ENCODE measurements at places on chromosomes 5 and 9. TPM values are rescaled to one million over a fixed set of nuclear protein-coding genes. Genes with fewer than 3 reads are reported as not detected.

Gene KIAA1191
- total RNA-seq, result 53.1 TPM

Gene PFN3
- not detected for total RNA-seq

DNA sequence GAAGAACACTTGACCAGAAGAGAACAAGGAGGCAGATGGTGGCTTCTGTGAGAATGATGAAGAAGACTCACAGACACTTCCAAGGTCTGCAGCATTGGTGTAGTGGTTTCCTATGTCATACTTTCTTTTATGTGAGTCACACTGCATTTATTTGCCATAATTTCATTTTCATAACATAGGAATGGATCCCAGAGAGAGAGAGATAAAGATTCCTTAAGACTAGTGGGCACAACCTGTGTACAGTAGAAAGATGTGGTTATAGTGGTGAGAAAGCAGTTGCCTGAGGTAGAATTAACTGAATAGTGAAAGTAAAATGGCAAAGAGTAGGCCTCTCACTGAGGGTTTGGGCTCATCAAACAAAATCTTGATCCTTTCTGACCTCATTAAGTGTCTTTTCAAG, 7.6 kb upstream of the CCDC152 start:
- DNase-seq, result no peak

DNA sequence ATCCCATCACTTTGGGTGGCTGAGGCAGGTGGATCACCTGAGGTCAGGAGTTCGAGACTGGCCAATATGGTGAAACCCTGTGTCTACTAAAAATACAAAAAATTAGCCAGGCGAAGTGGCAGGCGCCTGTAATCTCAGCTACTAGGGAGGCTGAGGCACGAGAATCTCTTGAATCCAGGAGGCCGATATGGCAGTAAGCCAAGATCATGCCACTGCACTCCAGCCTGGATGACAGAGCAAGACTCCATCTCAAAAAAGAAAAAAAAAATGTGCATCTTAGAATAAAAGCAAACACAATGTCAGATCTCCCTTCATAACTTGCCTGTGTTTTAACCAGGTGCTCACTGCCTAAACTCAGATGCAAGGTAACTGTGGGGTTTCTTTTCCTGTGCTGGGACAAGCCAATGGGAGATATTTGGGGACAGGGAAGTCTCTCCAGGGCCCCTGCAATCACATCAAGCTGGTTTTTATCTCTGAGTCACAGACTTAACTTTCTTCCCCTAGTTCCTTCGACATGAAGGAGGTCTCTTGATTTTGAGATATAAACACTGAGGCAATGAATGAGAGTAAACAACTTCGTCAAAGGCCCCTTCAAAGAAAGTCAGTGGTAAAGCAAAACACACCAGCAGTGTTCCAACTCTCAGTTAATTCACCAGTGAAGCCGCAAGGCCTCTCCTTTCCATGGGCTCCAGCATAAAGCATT, 99.1 kb downstream of the SNX18 start:
- no peak for DNase-seq

Gene SNX24
- 1.8 TPM for total RNA-seq

- no peak for DNase-seq
Measured at GRCh38 chr5:78647838-78648358, 674 bp downstream of the LHFPL2 start.

Gene BHMT
- total RNA-seq, result not detected

GRCh38 chr5:67809589-67809988, 406.0 kb upstream of the PIK3R1 start:
- no peak for DNase-seq

DNA sequence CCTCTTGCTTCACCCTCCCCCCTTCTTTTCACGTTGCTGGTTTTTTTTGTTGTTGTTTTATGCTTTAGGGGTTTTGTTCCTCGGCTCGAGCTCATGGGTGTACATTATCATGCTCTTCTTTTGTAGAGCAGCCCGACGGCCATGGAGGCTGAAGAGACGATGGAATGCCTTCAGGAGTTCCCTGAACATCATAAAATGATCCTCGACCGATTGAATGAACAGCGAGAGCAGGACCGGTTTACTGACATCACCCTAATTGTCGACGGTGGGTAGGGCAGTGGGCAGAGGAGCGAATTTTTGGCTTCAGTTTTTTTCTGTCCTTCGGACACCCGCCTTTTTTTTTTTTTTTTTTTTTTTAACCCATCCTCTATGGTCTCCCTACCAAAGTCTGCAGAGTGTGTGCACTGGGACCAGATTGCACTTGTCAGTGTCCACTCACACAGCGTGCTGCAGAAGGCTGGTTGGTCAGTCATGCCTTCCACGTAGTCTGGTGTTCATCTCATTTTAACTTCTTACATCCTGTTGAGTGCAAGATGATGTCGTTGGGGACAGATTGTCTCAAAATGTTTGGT, 1.3 kb downstream of the ZNF131 start:
- no peak for DNase-seq

- no peak for DNase-seq
Measured at GRCh38 chr5:119913425-119913824, 284.1 kb downstream of the FAM170A start.

GRCh38 chr9:71490810-71491209, 277.5 kb downstream of the CEMIP2 start:
- DNase-seq, result no peak

Gene DDX4
- total RNA-seq, result 0.12 TPM

- DNase-seq, result no peak
Measured at GRCh38 chr9:32401488-32401887, 17.0 kb downstream of the ACO1 start.
